ENCODE measurements at places on chromosomes 2 and 18. TPM values are rescaled to one million over a fixed set of nuclear protein-coding genes. Genes with fewer than 3 reads are reported as not detected.

Gene CSRNP3
- 55.8 TPM for total RNA-seq

Gene PSTPIP2
- 3.6 TPM for total RNA-seq

Gene C2orf74
- total RNA-seq: 10.6 TPM

Gene TTC32
- 19.3 TPM for total RNA-seq

Gene TOGARAM2
- 0.21 TPM for total RNA-seq

Gene SP110
- 0.63 TPM for total RNA-seq

Gene TNFAIP6
- not detected for total RNA-seq

Gene LRP2
- total RNA-seq: 6.5 TPM

Gene OTOF
- 1.0 TPM for total RNA-seq

Gene CHST9
- 0.22 TPM for total RNA-seq

Gene PREB
- 38.2 TPM for total RNA-seq

Gene SLC4A3
- 8.3 TPM for total RNA-seq

Gene PPP3R1
- 52.4 TPM for total RNA-seq

Gene TUBA4B
- total RNA-seq: not detected

Gene IL1RL2
- 0.24 TPM for total RNA-seq

Gene VIT
- 0.71 TPM for total RNA-seq

Gene ITPRIPL1
- 3.4 TPM for total RNA-seq

Gene TIA1
- total RNA-seq: 114 TPM

Gene CFC1
- 1.7 TPM for total RNA-seq
